Stimulated activated CD8-positive, alpha-beta memory T cell treated with anti-CD3 and anti-CD28 coated beads, Interleukin-4, amount 100 ng/mL, for 4 hours (primary cell): ENCODE measurements at places on chromosomes 2 and 18.

DNA sequence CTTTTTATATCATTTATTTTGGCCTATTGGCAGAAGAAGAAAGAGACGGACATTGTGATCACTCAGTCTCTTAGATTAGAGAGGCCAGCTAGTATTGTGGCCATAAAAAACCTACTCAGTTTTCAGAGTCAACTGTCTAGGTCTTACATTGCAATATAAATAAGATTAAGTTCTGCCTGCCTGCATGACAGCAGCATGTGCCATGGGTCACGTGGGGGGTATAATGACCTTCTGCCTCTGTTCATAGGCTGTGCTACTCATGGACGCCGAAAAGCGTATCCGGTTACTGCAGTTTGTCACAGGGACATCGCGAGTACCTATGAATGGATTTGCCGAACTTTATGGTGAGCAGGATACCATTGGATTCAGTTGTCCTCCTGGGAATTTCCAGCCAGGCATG lies 238.5 kb downstream of the ALPK2 start:
- DNase-seq = no peak

DNA sequence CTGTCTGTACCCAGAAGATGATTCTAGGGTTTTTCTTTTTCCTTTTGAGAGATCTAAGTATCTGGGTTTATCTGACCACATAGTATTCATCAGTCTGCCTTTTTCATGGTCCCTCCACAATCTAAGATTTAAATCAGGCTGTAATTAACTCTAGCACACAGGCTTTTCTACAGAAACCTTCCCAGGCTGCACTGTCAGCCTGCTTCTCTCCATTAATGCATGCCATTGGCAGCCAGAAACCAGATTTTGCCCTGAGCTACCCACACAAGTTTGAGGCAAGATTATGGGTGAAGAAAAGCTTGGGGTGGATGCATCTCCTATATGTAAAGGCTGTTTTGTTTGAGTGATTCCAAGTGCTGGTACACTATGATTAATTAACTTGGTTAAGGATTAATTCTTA lies 45.7 kb upstream of the EML4 start:
- no peak for DNase-seq

DNA sequence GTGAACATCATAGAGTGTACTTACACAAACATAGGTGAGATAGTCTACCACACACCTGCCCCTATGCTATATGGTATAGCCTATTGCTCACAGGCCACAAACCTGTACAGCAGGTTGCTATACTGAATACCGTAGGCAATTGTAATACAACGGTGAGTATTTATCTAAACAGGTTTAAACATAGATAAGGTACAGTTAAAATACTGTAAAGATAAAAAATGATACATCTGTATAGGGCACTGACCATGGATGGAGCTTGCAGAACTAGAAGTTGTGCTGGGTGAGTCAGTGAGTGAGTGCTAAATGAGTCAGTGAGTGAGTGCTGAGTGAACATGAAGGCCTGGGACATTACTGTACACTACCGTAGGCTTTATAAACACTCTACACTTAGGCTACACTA lies 267.0 kb upstream of the HS6ST1 start:
- DNase-seq = no peak

- no peak for DNase-seq
These were observed 1.8 kb downstream of the REL start for GRCh38 chr2:60882971-60883753.

GRCh38 chr2:54503192-54503591 lies 47.1 kb downstream of the SPTBN1 start:
- no peak for DNase-seq
